NCI-H82 (cell line): ENCODE measurements at places on chromosomes 2 and 18.

- DNase-seq: no peak
These were observed 150.7 kb downstream of the RAB3GAP1 start for GRCh38 chr2:135202751-135203150.

DNA sequence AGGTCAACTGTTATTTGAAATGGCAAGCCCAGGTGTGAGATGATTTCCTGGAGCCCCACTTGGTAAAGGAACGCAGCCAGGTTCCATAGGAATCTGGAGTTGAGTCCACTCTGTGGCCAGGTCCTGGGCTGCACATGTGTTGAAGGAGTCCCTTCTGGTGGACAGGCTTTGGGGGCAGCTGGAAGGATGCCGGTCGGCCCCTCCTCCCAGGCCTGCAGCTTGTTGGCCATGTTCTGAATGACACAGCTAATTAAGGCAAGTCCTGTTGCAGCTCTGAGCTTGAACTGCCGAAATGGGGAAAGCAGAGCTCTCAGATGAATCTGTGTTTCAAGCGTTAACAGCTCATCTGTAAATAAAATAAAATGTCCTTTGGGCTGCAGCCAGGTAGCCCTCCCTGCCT, 23.8 kb downstream of the EN1 start:
- DNase-seq: no peak

DNA sequence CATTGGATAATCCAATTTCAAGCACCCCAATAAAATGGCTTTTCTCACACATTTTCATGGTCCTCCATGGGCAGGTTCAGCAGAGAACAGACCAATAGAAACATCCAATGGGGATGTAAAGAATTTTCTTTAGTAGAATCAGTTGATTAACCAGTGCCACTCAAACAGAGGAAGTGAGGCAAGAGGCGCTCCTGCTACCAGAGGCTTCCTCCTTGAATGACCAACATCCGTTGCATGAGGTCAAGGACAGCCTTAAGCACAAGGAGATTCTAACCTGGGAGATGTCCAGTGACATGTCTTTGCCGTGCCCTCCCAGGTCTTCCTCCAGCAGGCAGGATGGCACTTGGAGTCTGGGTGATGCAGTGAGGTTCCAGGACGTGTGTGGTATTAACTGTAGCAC, 146.6 kb downstream of the PIEZO2 start:
- DNase-seq: no peak

GRCh38 chr18:23890589-23890988, 124.0 kb upstream of the TTC39C start:
- DNase-seq: no peak

DNA sequence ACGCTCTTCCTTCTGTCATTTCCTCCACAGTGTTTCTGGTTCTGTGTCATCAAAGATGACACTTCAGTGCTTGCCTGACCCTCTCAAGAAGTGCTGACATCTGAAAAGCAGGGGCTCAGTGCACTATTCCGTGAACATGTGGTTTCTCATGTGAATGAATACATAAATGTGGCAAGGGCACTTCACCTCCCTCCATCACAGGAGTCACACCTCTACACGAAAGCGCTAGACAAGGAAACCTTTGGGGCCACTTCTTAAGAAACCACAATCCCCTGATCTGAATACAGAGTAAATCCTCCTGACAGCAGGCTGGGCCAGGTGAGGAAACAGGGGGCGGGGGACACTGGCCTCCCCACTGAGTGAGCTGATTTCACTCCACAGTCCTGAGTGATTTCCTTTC, 145.8 kb upstream of the ACAA2 start:
- DNase-seq: no peak

GRCh38 chr2:165617741-165618481, 148.4 kb downstream of the CSRNP3 start:
- no peak for DNase-seq

- no peak for DNase-seq
These were observed 57.2 kb downstream of the TACR1 start for GRCh38 chr2:75142081-75142480.

- DNase-seq: no peak
These were observed 1324.6 kb upstream of the NRXN1 start for GRCh38 chr2:52356556-52356955.

- DNase-seq: no peak
These were observed 11.0 kb downstream of the TBR1 start for GRCh38 chr2:161426922-161427663.

DNA sequence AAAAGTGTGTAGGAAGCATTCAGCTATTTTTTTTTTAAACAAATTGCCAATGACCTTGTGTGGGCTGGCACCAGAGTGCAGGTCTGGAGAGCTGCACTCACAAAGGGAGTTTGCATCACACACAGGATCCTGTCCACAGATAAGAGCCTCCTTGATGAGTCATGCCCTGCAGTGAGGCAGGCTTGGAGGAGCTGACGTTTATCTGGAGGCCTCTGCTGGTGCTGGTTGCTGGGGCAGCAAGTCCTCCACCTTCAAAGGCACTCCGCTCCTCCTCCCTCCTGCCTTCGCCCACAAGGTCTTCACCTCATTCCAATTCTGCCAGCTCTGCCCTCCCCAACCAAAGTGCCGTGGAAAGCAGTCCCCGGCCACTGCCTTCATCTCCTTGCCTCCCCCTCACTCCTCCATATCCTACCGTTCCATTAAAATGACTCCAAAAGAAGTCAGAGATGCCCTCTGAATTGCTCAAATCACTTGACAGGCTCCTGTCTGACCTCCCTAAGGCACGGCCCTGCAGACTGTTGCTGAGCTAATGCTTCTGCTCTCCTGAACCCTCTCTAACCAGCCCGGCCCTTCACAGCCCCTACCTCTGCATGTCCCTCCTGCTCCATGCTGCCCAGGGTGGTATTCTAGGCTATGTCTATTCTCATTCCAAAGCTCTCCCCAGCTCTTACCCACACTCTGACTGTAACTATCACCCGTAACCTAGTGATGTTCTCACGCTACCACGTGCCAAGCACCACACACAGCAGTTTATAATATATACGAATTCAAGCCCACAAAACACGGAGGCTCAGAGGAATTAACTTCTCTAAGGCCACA, 30.9 kb downstream of the LONRF2 start:
- no peak for DNase-seq

DNA sequence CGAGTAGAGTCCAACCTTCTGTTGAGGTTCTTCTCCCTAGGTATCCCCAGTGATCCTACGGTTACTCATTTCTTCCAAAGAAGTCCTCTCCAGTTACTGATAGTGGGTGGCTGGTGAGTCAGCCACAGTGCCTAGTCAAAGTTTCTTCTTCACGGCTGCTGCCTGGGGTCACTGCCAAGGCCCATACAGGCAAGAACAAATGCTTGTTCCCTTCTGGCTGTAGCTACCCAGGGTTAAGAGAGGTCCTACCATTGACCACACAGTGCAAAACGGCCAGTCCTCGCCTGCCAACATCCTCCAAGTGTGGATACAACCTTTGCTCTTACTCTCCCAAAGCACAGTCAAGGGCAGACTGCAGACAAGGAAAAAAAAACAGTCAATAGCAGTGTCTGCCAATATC, 2.9 kb upstream of the PTPN4 start:
- DNase-seq: no peak

GRCh38 chr2:86015699-86016098, 90.0 kb downstream of the POLR1A start:
- no peak for DNase-seq

GRCh38 chr18:4639628-4640310, 184.7 kb upstream of the DLGAP1 start:
- no peak for DNase-seq

DNA sequence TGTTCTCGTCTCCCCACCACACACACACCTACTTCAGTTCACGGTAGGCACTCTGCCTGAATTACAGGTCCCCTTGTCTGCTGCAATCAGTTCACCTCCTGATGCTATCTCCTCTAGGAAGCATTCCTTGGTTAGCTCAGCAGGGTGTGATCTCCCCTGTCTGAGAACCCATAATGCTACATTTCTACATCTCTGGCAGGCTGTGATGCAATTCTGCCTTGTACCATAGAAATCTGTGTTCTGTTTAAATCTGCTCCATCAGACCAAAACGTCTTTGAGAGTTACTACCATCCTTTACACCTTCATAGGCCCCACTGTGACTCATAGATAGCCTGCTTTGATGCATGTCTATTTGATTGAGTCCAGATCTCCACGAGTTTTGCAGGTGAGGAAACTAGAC, 103.9 kb downstream of the TTC32 start:
- no peak for DNase-seq

DNA sequence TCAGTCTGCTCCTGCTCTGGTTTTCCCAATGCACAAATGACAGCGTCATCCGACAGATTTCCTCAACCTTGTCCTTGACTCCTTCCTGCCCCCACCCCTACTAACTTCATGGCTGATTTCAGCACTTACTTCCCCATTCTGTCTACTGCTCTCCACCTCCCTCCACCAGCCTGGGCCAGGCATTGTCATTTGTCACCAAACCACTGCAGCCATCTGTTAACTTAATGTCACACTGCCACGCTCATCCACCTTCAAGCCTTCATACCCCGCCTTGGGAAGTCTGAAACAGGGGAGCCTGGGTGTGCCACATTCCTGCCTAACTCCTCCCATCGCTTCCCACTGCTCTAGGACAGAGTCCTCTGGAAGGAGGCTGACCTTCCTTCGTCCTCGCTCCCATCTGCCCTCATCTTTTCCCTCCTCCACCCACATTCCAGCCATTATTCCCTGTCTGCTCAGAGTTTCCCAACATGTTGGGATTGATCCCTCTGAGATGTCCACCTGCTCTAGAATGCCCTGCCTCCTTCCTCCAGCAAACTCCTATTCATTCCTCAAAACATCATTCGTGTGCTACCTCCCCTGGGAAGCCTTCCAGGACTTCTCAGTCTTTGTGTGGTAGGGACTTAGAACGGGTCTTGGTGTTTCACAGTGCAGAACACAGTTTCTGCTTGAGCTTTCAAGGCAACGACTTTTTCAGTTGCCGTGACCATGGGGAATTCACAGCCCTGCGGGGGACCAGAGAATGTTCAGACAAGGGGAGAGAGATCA, 42.2 kb upstream of the SMAD7 start:
- no peak for DNase-seq

DNA sequence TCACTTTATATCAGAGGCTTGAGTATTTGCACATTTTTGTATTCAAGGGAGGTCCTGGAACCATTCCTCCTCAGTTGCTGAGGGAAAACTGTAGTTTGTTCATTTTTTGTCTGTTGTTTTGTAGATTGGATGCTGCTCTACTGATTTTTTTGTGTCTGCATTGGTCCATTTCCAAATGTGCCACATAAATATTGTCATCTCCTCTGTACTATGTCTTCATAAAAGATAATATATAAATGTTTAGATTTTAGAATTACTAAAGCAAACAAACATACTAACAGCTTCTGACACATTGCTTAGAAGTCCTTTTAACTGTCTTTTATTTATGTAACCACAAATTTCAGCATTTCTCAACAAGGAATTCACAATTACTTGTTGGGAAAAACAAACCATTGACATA, 356.8 kb downstream of the PLCL1 start:
- DNase-seq: no peak

- DNase-seq: no peak
These were observed 23.0 kb upstream of the RTN4 start for GRCh38 chr2:55073000-55073983.

- DNase-seq: peak; percentile 40
These were observed 150.5 kb downstream of the MYO5B start for GRCh38 chr18:50044402-50044801.

DNA sequence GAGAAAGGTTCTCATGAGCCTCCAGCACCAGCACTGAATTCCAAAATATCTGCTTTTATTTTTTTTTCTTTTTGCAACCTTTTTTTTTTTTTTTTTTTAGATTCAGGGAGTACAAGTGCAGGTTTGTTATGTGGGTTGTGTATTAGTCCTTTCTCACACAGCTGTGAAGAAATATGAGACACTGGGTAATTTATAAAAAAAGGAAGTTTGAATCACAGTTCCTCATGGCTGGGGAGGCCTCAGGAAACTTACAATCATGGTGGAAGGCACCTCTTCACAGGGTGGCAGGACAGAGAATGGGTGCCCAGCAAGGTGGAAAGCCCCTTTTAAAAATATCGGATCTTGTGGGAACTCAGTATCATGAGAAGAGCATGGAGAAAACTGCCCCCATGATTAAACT, 7.9 kb upstream of the TMX3 start:
- no peak for DNase-seq
